ENCODE measurements at places on chromosomes 13 and 19.

DNA sequence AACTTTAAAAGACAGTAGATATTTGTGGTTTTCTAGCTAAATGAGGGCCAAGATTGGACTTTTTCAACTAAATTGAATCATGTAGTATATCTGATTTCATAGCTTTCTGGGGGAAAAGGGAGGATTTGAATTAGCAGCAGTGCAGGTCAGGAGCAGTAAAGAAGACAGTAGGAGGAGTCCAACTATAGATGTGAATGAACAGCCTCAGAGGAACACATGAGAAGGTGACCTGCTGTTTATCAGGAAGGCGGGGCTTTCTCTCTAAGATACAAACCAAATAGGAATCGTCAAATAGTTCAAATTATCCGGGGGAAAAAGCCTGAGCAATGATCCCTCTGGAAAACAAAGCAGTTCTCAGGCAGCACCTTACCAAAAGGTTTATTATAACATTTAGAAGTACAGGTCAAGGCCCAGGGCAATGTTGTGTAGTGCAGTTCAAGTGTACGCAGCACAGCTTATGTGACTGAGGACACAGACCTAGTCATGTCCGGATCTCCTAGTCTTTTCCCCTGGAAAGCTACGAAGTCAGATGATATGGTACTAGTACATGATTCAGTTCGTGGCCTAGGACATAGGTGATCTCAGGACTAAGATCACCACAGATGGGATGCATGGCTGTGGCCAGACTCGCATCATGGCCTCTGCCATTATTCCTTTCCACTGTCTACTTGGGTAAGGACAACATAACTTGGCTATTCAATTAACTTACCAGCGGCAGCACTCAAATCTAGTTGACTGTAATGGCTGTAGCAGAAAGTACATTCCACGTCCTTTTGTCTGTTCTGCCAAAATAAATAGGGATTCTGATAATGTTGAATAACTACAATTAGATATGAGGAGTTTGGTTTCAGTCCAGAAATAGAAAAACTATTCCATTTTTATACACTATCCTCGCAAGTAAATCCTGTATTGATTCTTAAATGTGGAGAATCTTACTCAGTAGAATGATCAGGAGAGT lies 40.3 kb downstream of the MPHOSPH8 start:
- DNase-seq: no peak

- no peak for DNase-seq
Observed at GRCh38 chr19:40398417-40399131, 8.6 kb upstream of the HIPK4 start.

- no peak for DNase-seq
Observed at GRCh38 chr13:99995104-99995588, 13.6 kb downstream of the ZIC2 start.

GRCh38 chr19:17806945-17807344 lies 12.0 kb downstream of the B3GNT3 start:
- DNase-seq: no peak

- DNase-seq: no peak
Observed at GRCh38 chr19:45419396-45419795, 4.3 kb downstream of the ERCC1 start.

- DNase-seq: no peak
Observed at GRCh38 chr13:28322256-28322905, 172.5 kb downstream of the FLT1 start.

GRCh38 chr19:35251456-35251855 lies 2.7 kb downstream of the LSR start:
- DNase-seq: no peak

GRCh38 chr19:49856574-49857021 lies 5.6 kb downstream of the PTOV1 start:
- no peak for DNase-seq

GRCh38 chr13:107765724-107766401 lies 449.5 kb downstream of the LIG4 start:
- peak; percentile 12 for DNase-seq

- no peak for DNase-seq
Observed at GRCh38 chr13:42063105-42063504, 14.7 kb downstream of the DGKH start.

DNA sequence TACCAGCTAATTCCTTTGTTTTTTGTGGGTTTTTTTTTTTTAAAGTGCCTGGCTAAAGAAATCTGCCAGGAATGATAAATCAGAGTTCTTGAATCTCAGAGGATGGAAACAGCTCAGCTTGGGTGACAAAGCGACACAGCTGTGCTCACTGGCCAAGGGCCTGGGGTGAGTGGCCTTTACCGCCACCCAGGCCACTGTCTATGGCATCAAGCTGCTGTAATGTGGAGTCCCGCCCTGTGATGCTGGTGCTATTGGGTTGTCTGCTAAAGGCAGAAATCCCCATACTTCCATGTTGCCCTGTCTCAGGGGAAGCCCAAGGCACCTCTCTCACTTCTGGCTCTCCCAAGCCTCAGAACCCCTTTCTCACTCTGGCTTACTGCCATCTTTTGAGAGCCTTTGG lies 82.6 kb upstream of the FARP1 start:
- DNase-seq: no peak

GRCh38 chr19:3658004-3658869 lies 31.6 kb upstream of the CACTIN start:
- DNase-seq: no peak

DNA sequence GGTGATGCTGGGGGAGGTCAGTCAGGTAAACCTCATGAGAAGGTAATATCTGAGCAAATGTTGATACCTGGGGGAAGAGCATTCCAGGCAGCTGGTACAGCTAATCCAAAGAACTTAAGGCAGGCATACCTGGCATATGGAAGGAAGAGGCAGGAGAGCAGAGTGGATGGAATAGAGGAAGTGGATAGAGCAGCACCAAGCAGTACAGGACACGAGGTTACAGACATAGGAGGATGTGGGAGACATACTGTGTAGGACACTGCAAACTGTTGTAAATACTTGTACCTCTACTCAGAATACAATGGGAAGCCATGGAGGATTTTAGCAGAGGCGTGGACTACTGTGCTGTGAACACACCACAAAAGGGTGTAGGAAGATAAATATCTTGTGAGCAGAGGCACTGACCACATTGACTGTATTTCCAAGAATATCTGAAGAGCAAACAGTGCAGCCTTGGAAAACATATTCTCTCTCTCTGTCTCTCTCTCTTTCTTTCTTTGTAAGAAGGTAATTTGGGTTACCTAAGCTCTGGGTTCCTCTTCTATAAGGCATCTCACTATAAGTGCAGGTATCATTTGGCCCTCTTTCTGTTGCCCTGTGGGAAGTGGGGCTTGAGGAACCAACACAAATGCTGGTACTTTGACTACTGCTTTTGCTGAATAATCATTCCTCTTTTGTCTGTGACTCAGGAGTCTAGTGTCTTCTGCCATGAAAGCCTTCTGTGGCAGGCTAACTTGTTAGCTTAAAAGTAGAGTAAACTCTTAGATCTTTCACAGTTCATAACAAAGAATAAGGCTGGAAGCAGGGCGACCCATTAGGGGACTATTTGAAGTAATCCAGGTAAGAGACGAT lies 238.0 kb downstream of the VWA8 start:
- DNase-seq: no peak

- no peak for DNase-seq
Observed at GRCh38 chr13:95614641-95615245, 29.8 kb downstream of the DZIP1 start.

GRCh38 chr13:112441226-112441625 lies 65.1 kb downstream of the SPACA7 start:
- no peak for DNase-seq

GRCh38 chr13:22121146-22121739 lies 450.4 kb downstream of the FGF9 start:
- DNase-seq: no peak

DNA sequence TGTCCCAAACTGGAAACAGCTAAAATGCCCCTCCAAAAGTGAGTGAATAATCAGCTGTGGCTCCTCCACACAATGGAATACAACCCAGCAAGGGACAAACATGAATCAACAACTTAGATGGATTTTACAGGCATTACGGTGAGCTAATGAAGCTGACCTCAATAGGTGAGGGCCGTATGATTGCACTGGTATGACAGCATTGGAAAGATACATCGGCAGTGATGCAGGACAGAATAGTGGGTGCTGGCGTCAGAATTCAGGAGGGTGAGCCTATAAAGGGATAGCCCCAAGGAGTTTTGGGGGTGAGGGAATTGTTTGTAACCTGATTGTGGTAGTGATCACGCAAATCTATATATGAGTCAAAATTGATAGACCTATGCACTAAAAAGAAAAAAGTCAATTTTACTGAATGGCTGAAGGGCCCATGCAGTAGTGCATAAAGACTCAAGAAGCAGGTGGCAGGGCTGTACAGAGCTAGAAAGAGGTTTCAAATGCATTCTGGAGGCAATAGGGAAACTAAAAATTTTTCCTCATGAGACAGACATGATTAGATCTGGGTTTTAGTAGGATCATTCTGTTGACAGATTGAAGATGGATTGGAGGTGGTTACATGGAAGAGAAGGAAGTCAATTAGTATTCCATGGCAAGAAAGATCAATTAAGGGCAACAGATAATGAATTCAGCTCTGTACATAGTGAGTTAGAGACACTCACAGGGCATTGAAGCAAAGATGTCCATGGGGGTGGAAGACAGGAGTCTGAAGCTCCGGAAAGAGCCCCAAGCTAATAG lies 90.8 kb downstream of the IRS2 start:
- DNase-seq: no peak

- no peak for DNase-seq
Observed at GRCh38 chr13:30429235-30429634, 6.9 kb downstream of the UBE2L5 start.

- no peak for DNase-seq
Observed at GRCh38 chr13:71469626-71470025, 397.4 kb downstream of the DACH1 start.

GRCh38 chr13:94028650-94029049 lies 450.8 kb downstream of the DCT start:
- no peak for DNase-seq

GRCh38 chr13:98842070-98842469 lies 89.6 kb upstream of the SLC15A1 start:
- DNase-seq: no peak

DNA sequence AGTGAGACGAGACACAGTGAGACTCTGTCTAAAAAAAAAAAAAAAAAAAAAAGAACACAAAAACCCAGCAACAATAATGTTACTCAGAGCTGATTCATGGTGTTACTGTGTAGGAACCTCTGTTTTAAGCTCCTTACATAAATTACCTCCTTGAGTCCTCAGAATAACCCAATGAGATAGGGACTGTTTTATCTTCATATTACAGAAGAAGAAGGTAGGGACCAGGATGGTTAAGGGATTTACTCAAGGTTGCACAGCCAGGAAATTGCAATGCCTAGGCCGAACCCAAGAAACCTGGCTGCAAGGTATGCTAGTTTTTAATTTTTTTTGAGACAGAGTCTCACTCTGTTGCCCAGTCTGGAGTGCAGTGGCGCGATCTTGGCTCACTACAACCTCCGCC lies 1.5 kb upstream of the DAND5 start:
- no peak for DNase-seq

DNA sequence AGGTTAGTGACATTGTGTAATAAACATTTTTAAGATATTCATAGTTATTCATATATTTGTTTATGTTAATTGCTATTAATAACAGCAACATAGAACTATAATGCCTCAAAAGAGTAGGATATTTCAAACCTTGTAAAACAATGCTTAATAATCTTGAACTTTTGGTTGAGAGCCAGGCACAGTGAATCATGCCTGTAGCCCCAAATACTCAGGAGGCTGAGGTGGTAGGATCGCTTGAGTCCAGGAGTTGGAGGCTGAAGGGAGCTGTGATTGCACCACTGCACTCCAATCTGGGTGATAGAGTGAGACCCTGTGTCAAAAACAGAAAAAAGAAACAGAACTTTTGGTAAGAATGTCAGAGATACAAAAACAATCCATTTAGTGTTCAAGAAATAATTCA lies 213.9 kb upstream of the SLITRK1 start:
- DNase-seq: no peak

GRCh38 chr13:98187155-98187964 lies 10.3 kb upstream of the RNF113B start:
- DNase-seq: no peak

DNA sequence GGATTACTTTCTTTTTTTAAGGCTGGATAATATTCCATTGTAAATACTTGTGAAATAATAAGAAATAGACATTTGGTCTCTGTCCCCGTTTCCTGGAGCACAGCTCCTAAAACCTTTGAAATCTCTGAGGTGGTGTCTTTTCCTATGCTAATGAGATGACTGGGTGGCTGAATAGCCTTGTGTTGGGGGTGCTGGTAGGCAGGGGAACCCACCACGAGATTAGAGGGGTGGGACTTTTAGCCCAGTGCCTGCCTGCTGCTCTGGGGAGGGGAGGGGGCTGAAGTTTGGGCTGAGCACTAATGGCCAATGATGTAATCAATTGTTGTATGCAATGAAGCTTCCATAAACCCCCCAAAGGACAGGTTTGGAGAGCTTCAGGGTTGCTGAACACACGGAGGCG lies 175.7 kb downstream of the FGF9 start:
- DNase-seq: no peak

DNA sequence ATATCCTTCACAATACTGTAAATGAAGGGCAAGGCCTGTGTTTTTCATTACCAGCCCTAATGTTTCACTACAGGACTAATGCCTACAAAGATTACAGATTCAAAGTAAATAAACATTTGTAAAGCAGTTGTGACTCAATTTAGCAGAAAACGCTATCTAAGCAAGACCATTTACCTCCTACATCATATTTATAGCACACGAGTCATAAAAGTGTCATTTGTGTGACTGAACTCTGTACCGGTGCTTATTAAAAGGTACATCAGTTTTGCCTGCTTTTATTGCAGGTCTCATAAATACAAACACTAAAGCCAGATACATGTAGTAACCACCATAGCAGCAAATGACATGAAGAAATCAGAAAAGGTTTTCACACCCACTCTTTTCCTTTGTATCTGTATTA lies 61.5 kb upstream of the SLC15A1 start:
- no peak for DNase-seq

DNA sequence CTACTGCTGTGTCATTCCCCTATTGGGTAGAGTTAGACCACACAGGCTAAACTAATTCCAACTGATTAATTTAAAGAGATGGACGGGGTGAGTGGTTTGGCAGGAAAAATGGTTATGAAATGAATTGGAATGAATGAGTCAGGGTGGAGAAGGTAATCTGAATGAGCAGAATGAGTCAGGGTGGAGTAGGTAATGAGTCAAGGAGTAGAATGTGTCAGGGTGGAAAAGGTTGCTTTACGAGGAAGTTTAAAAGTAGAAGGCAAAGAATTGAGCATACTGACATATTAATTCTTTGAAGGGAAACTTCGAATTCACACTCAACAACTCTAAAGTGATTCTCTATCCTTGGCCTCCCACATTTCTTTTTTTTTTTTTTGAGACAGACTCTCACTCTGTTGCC lies 12.7 kb upstream of the ZNF121 start:
- DNase-seq: no peak

GRCh38 chr13:49220036-49220855 lies at the start of gene MLNR:
TSS of gene MLNR (plus strand) at chr13:49220338. CDS start at chr13:49220338, 0 bp downstream.
- peak; percentile 50 for DNase-seq

GRCh38 chr19:13339869-13340268 lies 166.4 kb downstream of the CACNA1A start:
- DNase-seq: no peak

DNA sequence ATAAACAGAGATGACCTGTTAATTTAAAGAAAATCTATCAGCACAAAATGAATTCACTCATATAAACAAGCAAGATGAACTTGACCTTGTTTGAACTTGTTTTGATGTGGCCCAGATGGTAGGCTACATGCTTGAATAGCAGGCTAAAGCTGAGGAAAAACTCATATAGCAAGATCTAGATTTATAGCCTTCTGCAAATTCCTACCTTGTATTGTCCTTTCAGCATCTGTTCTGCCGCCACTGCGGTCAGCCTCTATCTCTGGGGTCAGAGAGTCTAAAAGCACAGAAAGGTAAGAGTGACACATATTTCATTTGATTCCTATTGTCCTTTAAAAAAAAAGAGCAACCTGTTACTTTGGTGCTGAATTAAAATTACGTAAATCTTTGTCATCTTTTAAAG lies 392.1 kb downstream of the DACH1 start:
- no peak for DNase-seq
